ENCODE measurements at places on chromosomes 4 and X.

DNA sequence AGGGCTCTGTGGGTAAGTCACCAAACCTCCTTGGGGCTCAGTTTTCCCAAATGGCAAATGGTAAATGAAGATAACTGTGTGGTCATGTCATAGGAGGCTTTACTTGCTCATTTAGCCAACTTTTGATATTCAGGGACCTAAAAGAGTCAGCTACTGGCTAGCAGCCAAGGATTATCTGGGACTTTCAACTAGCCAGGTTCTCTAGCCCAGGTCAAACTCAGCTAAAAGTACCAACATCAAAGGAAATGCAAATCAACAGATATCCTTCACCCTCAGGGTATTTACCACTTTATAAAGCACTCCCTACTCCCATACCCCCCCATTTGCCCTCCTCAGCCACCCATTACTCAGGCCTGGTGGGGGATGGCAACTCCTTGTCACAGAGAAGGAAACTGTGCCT, 7.5 kb downstream of the AMER1 start:
- DNase-seq: no peak

- no peak for DNase-seq
These were observed 495.6 kb downstream of the BCOR start for GRCh38 chrX:39602195-39602594.

- DNase-seq: no peak
These were observed 1.0 kb upstream of the PGRMC1 start for GRCh38 chrX:119235051-119235511.

DNA sequence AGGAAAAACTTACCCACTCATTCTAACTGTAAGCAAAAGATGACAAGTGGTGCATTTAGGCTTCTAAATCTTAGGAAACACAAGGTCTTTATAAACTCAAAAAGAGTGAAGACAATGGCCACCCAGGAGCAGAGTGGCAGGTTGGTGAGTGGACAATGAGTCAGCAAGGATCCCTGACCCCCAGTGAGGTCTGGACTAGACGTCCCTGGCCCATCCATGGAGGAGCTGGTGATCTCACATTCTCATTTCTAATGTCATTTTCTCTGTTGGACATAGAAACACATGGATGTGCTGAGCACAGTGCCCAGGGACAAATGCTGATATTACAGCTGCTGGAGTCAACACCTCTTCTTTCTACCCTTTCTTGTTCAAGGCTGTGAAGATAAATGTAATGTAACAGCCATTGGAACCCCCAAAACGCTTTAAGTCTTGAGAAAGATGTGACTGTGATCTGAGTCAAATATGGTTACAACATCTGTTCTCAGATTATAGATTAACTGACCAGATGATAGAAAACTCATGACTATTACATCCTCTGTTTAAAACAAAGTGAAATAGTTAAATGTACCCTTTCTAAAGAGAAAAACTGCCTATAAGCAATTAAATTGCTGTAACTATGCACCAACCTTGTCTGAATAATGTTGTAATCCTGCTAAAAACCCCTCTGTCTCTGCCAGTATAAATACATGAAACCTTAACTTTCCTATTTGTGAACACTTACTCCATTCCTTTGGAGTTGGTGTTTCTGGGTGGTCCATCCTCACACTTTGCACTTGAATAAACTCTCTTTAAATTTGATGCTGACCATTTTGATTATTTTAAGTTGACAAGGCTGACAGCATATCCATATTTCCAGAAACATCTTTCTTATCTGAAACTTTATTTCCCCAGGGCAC, 92.7 kb downstream of the USP46 start:
- DNase-seq: no peak

- DNase-seq: no peak
These were observed 56.4 kb downstream of the SCFD2 start for GRCh38 chr4:53309321-53310040.

DNA sequence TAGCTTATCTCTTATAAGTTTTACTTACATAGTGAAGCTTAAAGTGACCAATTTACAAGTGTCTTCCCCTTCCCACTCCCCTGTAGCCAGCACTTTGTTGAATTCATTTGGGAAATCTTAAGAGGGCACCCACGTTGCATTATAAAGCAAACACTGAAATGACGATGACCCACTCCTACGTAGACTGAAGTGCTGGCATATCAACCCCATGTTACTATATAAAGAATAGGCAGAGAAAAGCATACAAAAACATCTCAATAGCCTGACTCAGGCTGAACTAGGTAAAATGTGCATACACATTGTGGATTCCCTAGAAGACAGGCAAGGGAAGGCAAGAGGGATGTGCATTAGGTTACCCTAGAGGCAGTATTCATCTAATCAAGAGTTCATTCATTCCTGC, 313.4 kb downstream of the TENM3 start:
- DNase-seq: no peak

- no peak for DNase-seq
These were observed 857.5 kb upstream of the FTHL17 start for GRCh38 chrX:31929366-31929765.

GRCh38 chr4:169133932-169134331, 123.9 kb upstream of the CBR4 start:
- no peak for DNase-seq

DNA sequence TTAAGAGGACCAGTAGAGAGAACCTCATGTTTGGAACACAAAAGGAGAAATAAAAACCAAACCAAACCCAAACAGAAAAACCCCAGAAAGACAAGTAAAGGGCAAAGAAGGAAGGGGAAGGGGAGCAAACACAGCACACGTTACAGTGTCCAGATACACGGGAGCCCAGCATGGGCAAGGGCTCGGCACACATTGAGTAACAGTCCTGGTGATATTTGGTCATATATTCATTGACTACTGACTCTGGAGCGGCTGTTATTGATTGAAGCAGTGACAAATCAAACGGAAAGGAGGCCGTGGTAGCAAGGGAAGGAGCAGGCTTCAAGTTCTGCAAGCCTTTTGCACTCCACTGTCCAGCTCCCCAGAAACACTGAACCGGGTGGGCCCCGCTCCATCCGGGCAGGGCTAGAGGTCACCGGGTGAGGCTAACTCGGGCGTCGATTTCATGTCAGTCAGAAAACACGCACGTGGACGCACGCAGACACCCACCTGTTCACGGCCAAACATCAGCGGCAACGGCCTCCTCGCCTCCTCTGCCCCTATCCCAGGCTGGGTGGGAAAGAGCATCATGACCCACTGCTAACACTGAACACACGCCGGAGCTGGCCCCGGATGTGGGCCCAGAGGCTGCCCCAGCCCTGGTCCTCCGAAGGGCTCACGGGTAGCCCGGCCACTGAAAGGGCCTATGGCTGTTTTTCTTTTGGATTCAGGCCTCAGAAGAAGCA, 3.7 kb upstream of the IRAK1 start:
- no peak for DNase-seq

DNA sequence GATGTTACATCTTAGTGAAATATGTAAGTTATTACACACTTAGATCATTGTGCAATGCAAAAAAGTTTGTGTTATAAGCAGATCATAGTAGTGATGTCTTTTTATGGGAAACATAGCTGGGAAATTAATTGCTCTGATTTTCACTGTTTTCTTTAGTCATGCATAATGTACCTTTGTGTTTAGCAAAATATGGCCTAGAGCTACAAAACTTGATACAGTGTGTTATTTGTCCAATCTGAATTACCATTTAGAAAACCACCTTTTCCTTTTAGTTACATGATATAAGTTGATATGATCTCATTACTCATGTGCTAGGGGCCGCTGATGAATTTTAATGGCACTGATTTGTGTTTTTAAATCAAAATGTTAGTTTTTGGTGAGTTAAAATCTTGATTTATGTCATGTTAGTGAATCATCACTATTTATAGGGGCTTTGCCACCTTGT, 2.0 kb downstream of the BMPR1B start:
- DNase-seq: no peak

DNA sequence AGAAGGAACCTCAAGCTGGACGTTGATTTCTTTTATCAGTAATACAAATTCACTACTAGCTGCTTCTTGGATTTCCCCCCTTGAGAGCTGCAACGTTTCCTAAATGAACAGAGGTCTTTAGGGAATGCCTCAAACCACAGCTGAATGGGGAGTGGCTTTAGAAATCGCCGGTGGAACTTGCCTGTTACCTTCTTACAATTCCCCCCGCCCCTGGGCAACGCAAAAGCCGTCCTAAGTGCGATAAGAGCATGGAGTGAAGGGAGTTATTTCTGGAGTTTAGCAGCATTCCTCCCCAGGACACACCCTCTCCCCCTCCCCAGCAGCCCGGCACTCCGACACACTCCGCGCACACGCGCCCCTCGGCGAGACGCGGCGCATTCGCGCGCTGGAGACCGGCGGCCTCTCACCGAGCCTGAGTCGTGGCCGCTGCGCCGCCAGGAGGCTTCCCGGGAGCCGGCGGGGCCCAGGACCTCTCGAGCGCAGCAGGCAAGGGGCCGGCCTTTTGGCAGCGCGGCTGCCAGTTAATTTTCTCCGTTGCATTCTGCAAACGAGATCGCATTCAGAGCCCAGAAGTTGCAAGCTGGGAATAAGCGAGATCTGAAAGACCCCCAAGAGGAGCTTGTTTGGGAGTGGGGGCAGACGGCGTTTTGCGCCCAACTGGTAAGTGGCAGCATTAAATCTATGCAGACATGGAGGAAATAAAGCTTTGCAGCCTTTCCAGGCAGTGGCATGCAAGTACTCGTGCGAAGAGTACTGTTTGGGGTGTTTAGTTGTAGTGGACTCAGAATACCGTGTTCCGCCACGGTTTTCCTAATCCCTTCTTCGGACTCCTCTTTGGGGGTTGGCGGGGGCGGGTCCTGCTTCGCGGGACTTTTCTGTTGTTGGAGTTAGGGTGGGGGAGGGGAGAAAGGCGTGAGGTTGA, 134.7 kb downstream of the PALLD start:
- no peak for DNase-seq

All from GM13977 (cell line).